ENCODE measurements at places on chromosomes 6 and 20.

DNA sequence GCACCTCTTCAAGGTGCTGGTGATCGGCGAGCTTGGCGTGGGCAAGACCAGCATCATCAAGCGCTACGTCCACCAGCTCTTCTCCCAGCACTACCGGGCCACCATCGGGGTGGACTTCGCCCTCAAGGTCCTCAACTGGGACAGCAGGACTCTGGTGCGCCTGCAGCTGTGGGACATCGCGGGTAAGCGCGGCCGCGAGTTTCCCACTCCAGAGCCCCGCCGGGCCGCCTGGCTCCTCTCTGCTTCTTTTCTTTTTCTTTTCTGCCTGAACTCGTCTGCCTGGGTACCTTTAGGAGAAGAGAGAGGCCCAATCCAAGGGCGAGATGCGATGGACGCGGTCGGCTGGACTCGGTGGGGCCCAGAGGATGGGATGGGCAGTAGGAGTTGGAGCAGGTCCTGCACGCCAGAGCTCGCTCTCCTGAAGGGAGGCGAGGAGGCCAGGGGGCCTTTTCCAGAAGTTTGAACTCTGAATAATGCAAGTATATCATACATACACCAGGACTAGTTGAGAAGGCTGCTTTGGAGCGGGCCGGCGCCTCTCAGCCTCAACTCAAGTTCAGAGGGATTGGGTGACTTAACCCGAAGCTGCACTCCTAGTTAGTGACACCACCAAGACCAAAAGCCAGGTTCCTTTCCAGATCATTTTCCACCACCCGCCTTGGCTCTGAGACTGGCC is 445 bp downstream of the RAB32 start:
- DNase-seq, result no peak

- DNase-seq, result no peak
Observed at GRCh38 chr6:108549741-108550140, 11.0 kb upstream of the FOXO3 start.

DNA sequence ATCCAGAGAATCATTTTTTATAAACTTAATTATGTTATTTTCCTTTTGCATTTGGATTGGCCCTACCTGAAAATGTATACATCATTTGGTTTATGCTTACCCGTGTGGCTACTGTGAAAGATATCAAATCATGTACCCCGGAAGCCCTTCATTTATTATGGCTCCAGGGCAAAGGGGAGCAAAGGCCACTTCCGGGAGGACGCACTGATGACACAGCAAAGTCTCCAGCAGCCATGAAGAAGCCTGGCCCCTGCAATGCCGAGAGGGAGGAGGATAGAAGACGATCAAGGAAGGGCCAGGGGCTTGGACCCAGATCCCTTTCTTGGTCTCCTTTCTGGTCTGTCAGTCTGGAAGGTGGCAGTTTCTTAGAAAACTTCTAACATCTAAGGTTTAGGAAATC is 380.3 kb upstream of the AGPAT4 start:
- no peak for DNase-seq

DNA sequence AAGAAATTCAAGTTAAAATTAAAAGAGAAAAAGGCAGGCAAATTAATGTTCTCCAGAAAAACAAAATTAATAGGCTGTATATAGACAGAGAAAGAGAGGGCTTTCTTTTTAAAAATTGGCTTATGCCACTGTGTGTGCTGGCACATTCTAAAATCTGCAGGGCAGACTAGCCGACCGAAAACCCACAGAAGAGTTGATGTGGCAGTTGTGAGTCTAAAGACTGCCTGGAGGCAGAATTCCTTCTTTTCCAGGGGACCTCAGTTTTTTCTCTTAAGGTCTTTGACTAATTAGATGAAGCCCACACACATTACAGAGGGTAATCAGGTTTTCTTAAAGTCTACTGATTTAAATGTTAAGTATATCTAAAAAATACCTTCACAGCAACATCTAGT is 85.7 kb downstream of the GJA1 start:
- DNase-seq, result no peak

- peak; percentile 27 for DNase-seq
Observed at GRCh38 chr20:25294459-25295385, 46.8 kb downstream of the PYGB start.

DNA sequence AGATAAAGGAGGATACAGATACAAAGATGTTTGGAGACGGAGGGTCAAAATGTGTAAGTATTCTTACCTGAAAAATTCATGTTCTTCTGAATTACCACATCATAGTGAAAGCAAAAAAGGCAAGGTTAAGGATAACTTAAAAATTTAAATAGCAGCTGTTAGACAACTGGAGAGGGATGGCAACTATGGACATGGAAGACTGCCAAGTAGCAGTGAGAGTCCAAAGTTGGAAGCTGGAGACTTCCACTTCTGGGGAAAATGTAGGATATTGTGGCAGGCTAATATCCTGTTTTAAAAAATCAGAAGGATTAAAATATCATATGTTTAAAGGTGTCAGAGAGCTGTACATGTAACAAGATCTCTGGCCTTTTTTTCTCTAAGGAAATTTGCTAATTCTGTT is 29.8 kb downstream of the SYCP2 start:
- DNase-seq, result no peak

GRCh38 chr6:68776354-68776753 is 141.3 kb downstream of the ADGRB3 start:
- no peak for DNase-seq

Measured in stimulated activated CD8-positive, alpha-beta memory T cell treated with anti-CD3 and anti-CD28 coated beads, Interleukin-7, amount 100 ng/mL, for 1 hour (primary cell).